Heart left ventricle (tissue), 16 donors: ENCODE measurements at places on chromosomes 5 and 9. TPM values are rescaled to one million over a fixed set of nuclear protein-coding genes. Genes with fewer than 3 reads are reported as not detected.

DNA sequence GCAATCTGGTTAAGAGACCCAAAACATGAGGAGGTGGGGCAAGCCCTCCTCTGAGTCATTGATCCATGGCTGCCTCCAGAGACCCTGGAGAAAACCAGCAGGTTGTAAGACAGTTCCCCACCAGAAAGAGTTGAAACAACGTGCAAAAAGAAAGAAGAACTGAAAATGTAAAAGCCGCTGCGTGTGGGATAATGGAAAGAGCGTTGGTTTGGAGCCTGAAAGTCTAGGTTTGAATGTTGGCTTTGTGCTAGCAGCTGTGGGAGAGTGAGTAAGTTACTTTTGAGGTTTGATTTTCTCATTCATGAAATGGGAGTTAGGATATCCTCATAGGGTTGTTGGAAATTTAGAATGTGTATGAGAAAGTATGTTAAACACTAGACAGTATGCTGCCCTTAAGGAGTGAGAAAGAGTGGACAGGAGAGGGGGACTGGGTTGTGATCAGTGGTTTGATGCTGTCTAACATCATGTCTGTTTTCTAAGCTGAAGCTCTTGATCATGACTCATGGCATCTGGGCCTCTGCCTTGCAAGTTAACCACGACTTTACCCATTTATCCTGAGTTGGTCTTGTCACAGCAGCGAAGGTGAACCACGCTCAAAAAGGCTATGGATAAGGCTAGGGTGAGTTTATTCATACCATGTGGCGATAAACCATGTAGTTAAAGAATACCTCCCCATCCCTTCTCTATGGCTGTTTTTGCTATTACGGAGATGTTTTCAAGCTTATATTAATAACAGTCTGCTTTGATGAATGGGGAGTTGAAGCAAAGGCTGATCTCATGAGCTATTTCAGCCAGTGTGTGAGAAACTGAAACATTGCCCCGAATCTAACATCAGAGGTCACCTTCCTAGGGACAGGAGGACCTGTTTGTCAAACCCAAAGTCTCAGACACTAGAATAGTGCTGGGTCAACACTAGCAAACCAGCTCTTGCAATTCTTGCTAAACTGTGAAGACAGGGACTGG, 41.3 kb downstream of the ZNF366 start:
- no peak for DNase-seq
- H3K27me3 ChIP-seq, result no peaks in the 10 kb centered on the region
- peak overlapping the region; percentile 43 for H3K27ac ChIP-seq
- H3K36me3 ChIP-seq, result no peaks in the 10 kb centered on the region

DNA sequence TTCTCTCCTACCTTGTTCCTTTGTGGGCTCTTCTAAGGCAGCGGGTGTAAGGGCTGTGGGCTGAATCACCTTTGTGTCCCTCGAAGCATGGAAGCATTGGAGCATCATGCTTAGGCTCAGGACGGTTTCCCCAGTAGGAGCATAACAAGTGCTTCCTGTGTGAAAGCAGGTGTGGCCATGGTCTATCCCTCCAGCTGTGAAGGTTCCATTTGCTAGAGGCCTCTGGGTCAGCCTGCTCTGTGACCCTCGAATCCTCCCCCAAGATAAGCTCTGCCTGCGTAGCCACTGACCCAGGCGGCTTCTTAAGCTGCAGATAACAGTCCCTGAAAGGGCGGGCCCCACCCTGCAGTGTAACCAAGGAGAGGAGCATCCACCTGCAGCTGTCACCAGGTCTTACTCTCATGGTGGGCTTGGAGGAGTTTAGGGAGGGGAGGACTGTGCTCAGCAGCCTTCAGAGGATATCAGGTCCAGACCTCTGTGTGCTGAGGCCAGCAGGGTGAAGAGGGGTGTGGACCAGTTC, 8.4 kb upstream of the NDST1 start:
- H3K36me3 ChIP-seq, result no peaks in the 10 kb centered on the region
- H3K27me3 ChIP-seq, result no peaks in the 10 kb centered on the region
- no peak overlapping the region for H3K4me3 ChIP-seq
- DNase-seq, result no peak

- H3K27me3 ChIP-seq, result peaks cover 2% of the 10 kb centered on the region
- no peaks in the 10 kb centered on the region for H3K4me1 ChIP-seq
- H3K4me3 ChIP-seq, result no peak overlapping the region
- H3K27ac ChIP-seq, result no peak overlapping the region
- H3K36me3 ChIP-seq, result no peaks in the 10 kb centered on the region
These were observed 135.6 kb downstream of the LIFR start for GRCh38 chr5:38420691-38421390.

DNA sequence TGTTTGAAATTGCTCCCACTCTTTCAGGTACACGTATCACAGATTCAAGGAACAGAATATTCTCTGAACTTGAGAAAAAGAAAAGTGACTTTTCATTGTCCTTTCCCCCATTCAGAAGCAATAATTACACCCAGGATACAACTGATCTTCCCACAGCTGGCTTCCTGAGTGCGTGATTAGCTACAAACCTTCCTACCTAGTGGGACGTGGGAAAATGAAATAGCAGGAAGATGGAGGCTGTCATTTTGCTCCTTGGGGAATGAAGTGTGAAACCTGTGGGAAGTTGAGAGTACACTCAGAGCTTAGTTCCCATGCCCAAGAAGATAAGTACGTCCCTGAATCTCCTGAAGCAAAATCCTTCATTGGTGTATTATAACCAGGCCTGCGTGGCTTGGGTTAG, 2.6 kb downstream of the TAS2R1 start:
- no peak for DNase-seq
- no peaks in the 10 kb centered on the region for H3K27me3 ChIP-seq
- H3K4me3 ChIP-seq, result no peak overlapping the region
- H3K27ac ChIP-seq, result no peak overlapping the region
- H3K4me1 ChIP-seq, result no peaks in the 10 kb centered on the region

- no peaks in the 10 kb centered on the region for H3K36me3 ChIP-seq
- no peaks in the 10 kb centered on the region for H3K27me3 ChIP-seq
- H3K4me3 ChIP-seq, result no peak overlapping the region
- no peaks in the 10 kb centered on the region for H3K4me1 ChIP-seq
- DNase-seq, result no peak
- H3K27ac ChIP-seq, result no peak overlapping the region
These were observed 38.9 kb downstream of the ASTN2 start for GRCh38 chr9:117375956-117376355.

DNA sequence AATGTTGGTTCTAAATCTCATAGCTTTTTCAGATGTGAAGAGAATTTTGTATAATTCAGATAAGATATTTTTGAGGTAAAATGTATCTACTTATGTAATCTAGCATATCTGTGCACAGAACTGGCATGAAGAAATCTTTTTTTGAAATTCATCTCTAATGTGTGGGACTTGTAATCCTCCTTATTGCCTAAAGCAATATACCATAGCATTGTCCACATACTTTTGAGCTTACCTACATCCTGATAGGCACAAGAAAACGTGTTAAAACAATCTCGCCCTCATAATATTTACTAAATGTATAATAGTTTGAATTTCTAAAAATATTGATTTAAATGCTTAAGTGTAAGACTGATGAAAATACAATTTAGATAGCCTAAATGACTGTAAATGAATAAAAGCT, 1686.5 kb upstream of the ACO1 start:
- no peaks in the 10 kb centered on the region for H3K27me3 ChIP-seq
- no peak overlapping the region for H3K27ac ChIP-seq
- no peak for DNase-seq

- H3K4me1 ChIP-seq, result no peaks in the 10 kb centered on the region
- H3K36me3 ChIP-seq, result no peaks in the 10 kb centered on the region
- no peak overlapping the region for H3K4me3 ChIP-seq
- no peak for DNase-seq
These were observed 34.3 kb downstream of the CENPP start for GRCh38 chr9:92360083-92360482.

DNA sequence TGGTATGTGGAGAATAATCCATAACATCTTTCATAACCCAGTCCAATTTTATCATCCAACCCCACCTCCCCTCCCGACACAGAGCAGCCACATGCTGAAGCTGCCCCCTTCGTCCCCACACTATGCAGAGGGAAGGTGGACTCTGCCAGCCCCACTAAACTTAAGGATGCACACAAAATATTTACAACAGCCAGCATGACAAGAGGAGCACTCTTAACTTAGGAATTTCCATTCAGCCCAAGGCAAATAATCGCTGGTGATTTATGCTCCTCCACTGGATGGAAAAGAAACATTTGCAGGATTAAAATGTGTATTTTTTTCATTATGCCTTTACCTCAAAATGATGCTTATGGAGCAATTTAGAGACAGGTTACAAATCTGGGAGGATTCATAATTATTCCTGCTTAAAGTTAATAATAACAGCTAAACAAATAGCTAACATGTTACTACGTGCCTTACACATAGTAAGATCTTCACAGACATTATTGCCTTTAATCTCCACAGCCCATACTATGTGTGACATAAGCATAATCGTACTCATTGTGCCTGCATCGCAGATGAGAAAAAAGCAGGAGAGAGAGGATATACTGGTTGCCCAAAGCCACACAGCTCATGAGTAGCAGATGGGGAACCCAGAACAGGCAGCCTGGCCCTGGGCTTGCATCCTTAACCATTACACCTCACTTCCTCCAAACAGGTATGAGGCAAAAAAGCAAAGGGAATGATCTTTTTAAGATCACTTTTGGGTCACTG, 92.6 kb downstream of the GLIS3 start:
- H3K4me3 ChIP-seq, result no peak overlapping the region
- peak overlapping the region; percentile 57 for H3K27ac ChIP-seq
- H3K4me1 ChIP-seq, result peaks cover 20% of the 10 kb centered on the region
- DNase-seq, result no peak

PCDHB11 gene
- 1.4 TPM for total RNA-seq
